ENCODE measurements at places on chromosomes 3 and 15.

GRCh38 chr3:132900481-132900880 lies 137.7 kb upstream of the TMEM108 start:
- DNase-seq: no peak

DNA sequence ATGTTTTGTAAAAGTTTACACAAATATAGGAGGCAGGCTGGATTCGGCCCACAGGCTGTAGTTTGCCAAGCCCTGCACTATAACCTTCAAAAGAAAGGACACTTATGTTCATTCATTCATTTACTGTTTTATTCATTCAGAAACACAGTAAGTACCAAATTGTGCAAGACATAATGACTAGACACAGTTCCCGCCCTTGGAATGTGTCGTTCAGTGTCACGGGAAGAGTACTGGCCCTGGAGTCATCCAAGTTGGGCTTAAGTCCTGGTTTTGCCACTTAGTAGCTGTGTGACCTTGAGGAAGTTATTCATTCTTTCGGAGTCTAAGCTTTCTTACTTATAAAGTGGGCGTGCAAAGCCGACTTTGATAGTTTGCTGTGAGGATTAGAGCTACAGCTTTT lies 22.0 kb downstream of the COLQ start:
- no peak for DNase-seq

GRCh38 chr15:74194572-74195559 lies 7.7 kb downstream of the STRA6 start:
- no peak for DNase-seq

DNA sequence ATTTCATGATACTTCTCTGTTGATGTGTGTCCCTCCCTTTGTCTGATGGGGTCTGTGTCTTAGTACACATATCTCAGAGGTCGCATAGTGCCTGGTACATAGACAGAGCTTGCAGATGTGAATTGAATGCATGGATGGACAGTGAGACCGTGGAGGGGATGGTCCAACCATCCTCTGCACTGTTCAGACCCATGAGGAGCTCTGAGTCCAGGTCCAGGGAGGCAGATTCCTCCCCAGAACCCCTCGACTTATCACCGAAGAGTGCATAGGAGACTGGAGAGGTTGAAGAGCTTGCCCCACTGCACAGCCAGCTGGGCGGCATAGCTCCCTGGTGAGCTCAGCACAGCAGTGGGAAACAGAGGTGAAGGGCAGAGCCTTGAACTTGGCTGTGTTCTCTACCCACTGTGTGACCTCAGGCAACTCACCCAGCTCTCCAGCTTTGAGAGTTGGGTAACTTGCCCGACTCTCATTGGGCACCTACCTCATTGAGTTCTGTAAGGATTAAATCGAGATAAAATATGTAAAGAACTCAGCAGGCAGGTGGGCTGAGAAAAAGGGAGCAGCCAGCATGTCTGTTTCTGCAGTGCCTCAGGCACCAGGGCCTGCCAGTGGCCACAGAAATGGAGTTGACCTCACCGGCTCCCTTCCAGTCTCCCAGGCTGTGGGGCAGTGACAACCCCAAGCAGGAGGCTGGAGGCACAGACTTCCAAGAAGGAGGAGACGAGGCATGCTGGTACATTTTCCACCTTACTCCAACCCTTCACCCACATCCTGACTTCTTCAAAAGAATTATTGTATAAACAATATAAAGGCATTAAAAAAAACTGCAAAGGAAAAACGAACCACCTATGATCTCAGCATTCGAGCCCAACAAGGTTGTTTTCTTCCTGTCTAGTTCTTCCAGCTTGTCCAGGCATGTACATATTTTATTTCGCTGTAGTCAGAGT lies 54.1 kb upstream of the TFRC start:
- no peak for DNase-seq

DNA sequence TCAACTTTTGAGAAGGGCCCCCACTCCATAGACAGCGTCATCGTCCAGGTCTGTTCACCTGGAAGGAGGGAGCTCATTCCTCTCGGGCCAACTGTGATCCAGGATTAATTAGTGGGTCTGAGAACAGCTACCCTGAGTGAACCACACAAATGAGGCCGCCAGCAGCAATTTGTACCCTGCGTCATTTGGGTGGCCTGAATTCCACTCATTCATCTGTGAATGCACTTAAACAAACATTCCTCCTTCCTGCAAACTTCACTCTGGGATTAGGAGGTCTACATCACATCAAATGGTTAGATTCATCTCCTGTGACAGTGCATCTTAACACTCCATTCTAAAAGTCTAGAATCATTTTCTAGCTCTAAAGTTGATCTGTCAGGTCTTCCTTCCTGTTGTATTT lies 201.8 kb downstream of the GABRG3 start:
- no peak for DNase-seq

DNA sequence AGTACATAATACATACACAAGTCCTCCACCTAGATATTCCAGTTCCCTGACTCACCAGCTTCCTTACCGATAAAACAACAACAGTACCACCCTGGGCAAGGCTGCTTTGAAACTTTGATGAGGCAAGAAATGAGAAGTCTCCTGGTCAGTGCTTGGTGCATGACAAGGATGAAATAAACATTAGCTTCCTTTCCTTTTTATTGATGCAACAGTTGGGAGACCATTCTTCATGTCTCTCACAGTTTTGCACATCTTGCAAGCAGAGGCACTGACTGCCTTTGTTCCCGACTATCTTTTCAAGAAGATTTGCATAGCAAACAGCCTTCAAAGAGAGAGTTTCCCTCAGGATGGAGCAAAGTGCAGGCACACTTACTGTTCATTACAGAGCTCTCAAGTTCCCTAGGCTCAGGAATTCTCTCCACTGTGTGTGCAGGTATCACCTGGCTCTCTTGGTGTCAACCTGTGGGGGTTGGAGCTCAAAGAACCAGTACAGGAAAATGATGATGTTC lies 65.2 kb downstream of the MYLK start:
- DNase-seq: no peak

- DNase-seq: no peak
Measured at GRCh38 chr3:153158189-153158588, 3.8 kb upstream of the RAP2B start.

DNA sequence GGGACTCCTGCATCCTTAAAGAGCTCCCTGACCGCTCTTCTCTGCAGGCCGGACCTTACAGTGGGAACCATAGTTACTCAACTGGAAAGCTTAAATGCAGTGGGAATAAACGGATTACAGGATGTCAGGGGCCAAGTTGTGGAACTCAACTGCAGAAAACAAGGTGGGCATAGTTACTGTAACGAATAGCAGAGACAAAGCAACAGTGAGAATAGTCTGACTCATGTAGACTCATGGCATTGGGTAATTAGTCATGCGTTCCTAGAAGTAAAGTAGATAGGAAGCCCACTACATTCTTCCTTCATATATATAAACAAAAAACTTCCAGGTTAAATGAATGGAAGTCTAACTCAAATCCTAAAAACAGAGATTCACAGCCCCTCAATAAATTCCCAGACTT lies 95.5 kb upstream of the CHRNA7 start:
- DNase-seq: no peak

DNA sequence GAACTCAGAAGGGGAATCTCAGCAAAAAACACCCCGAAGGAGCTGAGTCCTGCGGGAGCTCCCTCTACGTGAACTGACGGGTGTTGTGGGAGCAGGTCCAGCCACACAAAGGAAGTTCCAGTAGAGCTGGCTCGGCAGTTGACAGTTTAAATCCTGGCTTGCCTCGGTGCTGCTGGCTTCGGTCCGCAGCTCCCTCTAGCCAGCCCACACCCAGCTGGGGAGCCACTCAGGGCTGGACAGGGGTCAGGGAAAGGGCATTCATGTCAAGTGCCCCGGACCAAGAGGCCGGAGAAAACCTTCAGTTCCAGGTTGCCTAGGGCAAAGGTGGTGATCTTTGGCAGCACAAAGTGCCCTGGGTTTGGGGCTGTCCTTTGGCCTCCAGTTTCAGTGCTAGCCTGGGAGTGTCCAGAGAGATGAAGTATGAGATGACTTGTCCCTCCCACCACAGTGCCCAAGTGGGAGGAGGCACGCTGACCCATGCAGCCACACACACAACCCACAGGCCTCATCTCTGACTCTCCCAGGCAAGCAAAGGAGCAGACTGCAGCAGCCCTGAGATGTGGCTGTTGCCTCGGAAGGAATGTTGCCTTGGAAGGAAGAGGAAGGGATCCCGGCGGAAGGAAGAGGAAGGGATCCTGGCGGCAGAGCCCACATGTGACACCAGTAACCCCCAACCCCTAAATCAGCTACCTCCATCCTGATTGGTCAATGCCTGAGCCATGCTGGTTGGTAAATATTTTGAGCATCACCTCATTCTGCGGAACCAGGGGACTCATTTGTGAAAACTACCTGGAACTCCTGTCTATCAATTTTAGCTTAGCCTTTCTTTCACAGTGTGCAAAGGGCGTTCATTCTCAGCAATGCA lies 13.9 kb upstream of the ANPEP start:
- no peak for DNase-seq

DNA sequence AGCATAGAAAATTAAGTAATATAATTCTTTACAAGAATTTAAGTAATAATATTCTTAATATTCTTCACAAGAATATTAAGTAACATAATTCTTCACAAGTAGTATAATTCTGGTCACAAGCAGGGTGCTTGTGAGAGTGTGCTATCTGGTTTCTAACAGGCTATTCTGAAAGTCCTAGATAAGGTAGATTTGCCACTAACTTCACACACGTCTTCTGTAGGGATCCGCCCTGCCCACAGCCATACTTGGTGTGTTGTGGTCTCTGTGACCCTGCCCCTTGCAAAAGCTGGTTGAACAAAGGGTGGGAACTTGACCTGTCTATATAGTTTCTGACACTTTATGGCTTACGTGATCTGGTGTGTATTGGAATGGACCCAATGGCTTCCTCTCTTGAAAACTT lies 253.4 kb upstream of the MDFIC2 start:
- no peak for DNase-seq

DNA sequence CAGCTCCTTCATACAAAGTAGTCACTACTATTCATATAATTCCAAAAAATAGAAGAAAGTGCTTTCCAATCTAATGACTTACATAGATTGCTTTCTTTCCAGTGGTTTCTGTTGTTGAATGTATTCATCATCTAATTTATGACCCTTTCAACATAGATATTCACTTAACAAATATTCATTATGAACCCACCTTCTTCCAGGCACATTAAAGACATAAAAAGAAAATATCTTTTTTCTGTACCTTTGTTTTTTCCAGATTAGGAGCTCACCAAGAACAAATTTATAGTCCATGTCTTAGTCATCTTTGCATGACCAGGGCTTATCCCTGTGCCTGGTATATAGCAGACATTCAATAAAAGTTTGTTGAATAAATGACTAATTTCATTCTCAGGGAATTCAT lies 32.4 kb upstream of the PDZRN3 start:
- no peak for DNase-seq

GRCh38 chr3:172536505-172536904 lies 13.3 kb upstream of the TNFSF10 start:
- DNase-seq: no peak

DNA sequence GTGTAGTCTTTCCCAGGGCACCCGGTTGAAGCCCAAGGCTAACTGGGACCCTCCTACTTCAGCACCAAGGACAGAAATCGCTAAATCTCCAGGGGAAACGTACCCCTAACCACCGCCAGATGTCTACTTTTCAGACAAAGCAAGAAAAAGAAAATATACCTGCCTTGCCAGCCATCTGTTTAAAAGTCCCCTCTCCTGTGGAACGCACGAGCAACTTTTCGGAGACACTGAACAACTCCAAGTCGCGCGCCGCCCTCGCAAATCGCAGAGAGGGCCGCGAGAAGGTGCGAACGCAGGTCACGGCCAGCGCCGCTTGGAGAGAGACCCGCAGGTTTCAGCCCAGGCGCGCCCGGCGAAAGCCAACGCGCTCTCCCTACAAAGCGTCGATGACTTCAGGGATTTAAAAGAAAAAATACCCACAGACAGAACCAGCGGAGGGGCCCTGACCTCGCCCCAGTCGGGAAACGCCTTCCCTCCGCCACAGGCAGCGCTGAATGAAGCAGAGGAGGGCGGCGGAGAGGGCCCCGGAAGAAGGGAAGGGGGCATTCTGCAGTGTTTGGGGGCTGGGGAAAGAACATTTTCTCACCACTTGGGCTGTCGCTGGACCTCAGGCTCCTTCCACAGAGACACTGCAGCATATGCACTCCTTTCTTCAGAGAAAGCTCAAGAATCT lies 213.1 kb downstream of the FGF12 start:
- DNase-seq: no peak

DNA sequence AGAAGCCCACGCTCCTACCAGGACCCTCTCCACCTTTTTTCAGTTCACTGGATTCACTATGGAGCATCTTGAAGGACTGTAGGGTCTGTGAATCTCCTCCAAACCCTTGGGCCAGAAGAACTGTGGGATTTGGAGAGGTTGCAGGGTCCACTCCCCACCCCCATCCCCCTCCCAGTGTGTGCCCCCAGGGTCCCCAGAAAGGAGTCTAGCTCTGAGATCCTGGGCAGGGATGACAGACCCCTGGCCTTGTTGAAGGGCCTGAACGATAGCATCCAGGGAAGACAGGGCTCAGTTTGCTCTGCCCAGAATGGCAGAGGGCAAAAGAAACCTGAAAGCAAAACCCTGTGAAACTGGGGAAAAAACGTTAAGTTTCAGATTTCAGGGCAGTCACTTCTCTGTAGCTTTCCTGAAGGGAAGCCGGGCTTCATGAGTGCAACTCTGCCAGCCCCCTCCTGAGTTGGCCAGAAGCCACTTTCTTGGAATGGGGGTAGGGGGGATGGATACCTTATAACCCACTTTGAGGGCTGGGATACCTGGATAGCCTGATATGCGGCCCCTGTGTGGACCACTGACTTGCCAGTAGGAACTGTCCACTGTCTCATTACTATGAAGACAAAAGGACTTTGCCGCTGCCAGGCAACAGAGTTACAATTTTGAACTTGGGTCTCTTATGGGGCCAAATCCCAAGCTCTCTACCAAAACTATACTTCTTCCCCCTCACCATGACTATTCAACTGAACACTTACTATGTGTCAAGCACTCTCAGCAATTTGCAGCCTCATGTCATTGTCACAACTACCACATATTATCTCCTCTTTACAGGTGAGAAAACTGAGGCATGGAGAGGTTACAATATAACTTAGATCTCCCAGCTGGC lies 1.6 kb upstream of the CISH start:
- DNase-seq: no peak

DNA sequence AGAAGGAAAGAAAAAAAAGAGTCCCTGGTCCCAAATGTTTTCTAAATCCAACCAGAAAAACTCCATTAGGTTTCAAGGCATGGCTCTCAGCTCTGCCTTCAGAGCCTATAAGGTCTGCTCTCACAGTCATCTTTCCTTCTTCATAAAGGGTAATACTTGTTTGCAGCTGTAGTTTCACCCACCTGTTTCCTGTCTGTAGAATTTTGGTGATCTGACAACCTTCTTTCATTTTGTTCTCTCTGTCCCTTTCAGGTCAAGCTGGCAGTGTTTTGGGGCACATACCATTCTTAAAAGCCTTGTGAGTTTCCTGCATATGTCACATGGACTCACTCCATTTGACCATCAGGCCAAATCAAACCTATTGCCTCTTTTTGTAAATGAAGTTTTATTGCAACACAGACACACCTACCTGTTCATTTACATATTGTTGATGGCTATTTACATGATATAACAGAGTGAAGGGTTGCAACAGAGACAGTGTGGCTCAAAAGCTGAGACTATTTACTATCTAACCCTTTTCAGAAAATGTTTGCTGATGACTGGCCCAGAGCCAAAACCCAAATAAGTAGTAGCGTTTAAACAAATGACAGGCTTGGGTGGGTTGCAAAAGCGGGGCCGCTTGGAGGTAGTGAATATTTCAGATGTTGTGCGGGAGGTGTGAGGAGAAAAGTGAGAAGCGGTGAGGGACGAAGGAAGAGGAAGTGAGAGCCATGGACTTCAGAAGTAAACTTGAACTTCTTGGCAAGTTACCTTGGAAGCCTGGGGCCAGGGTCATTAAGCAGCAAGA lies 292.7 kb upstream of the PROK2 start:
- DNase-seq: no peak
